ENCODE measurements at places on chromosomes 11 and 22.
A peak's percentile ranks its signal among the peaks of the same experiment; 100 is the strongest.

- DNase-seq, result no peak
Measured at GRCh38 chr22:49149721-49150608, 677.7 kb downstream of the BRD1 start.

- no peak for DNase-seq
Measured at GRCh38 chr11:27204529-27204928, 158.5 kb downstream of the CCDC34 start.

DNA sequence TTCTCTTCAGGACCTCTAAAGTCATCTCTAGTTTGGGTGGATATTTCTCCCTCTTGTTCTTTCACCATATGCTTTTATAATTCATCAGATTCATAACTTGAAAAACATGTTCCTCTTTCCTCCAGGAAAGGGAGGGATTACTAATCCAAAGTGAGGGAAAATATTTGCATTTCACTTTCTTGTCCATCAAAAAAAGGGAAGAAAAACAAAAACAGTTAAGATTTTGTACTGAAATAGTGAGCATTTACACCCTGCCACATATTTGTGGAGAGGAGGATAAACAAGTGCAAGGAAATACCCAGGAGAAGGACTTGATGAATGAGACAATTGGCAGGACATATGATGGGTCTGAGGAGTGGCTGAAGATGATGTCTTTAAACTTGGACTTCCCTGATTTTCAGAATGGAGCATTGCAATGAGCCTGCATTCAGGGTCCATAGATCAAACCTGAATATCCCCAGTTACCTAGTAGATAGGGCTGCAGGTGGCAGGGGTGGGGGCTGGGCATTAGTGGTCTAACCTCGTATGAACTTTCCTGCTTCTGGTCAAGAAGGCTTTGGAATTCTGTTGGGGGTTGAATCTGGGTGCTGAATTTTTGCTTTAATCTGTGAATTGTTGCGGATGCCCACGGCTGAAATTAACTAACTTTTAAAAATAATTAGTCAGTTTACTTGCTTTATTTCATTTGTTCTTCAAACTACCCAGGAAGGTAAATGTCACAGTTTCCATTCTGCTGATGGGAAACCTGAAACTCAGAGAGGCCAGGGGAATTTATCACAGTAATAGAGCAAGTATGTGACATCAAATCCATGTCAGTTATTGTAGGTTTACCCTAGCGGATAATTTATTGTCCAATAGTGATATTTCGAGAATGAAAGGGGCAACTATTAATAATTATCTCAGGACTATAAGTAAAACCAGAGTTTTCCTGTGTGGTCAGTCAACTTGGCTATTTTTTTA, 36.9 kb upstream of the TMEM123 start:
- no peak for DNase-seq

GRCh38 chr11:124740277-124740882, 638 bp downstream of the NRGN start:
- DNase-seq, result peak; percentile 52

- DNase-seq, result no peak
Measured at GRCh38 chr11:70532066-70532440, 133.7 kb downstream of the CTTN start.

GRCh38 chr22:23520863-23521440, 59.1 kb downstream of the IGLL1 start:
- DNase-seq, result no peak

- DNase-seq, result no peak
Measured at GRCh38 chr11:92272651-92273050, 48.0 kb downstream of the FAT3 start.

- no peak for DNase-seq
Measured at GRCh38 chr11:30254307-30255298, 23.8 kb downstream of the FSHB start.

- no peak for DNase-seq
Measured at GRCh38 chr22:19820880-19821522, 33.7 kb downstream of the GNB1L start.

DNA sequence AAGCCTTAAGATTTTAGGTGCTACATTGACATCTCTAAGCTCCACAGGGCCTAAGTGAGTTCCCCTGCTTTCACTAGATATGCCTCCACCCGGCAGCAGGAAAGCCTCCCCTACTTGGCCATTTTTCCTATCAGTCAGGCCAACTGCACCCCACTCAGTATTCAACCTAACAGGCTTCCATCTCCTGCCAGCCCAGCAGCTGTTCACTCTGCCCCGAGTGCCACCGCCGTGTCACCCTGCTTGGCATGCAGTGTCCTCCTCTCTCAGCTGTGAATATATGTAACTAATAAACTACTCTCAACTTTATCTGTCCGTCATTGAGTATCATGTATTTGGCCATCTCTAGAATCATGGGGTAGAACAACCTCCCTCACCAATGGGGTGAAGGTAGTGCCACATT, 9.0 kb upstream of the OR6M1 start:
- DNase-seq, result no peak

DNA sequence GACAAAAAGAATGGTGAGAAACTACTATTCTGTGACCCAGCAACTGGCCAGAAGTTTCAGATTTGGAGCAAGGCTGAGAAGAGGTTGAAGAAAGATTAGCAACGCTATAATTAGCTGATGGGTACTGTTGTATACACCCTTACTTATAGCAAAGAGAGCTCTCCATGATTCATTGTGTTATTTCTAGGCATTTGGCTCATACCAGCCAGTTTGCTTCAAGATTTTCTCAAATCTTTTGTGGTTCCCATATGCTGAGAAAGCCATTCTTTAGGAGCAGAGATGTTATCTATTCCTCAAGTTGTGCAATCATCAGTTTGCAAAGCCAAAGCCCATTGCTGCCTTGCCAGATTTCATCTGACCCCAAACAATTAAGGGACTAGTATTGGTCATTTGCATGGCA, 179.4 kb downstream of the ETS1 start:
- no peak for DNase-seq

DNA sequence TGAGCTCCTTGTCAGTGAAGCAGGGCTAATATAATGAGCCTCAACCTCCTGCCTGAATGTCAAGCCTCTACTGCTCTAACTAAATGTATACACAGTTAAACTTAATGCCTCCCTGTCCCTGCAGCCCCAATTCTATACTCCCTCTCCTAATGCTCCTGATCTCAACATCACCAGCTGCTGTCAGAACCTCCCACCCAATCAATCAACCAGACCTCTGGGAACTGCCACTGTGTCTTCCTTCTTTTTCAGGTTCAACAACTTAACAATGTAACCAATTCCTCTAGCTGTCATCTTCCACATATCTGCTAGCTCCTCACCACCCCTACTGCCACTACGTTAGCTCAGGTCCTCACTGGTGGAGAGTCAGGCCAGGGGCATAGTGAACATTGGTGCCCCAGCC, 339.8 kb upstream of the NARS2 start:
- no peak for DNase-seq

- DNase-seq, result peak; percentile 2
Measured at GRCh38 chr22:24208012-24208749, 26.9 kb downstream of the SUSD2 start.

- DNase-seq, result no peak
Measured at GRCh38 chr11:2844116-2844842, 41.3 kb downstream of the CDKN1C start.

- DNase-seq, result no peak
Measured at GRCh38 chr11:64249563-64250414, 1.5 kb upstream of the PLCB3 start.

DNA sequence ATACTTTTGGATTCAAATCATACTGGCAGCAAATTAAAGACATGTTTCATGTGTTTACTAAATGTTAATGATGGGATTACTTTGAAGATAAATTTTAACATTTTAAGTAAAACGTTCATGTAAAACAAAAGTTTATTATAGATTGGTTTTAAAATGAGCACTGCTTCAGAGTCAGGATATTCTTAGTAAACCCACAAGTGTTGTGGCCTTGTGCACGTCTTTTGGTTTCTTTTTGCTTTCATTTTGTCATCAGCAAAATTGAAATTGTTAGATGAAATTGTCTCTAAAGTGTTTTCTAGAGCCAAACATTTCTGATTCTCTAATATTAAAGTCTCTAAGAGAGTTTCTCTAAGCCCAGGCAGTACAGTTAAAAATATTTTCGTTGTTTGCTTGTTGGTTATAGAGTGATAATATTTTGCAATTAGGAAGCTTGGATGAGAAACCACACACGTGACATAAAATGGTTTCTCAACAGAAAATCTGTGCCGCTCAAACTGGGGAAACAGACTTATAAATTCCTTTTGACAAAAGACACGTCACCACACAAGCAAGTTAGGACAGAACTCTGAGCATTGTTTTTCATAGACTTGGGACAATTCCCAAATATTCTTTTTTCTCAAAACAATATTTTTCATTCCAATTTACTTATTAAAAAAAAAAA, 164.4 kb downstream of the TEAD1 start:
- DNase-seq, result no peak

DNA sequence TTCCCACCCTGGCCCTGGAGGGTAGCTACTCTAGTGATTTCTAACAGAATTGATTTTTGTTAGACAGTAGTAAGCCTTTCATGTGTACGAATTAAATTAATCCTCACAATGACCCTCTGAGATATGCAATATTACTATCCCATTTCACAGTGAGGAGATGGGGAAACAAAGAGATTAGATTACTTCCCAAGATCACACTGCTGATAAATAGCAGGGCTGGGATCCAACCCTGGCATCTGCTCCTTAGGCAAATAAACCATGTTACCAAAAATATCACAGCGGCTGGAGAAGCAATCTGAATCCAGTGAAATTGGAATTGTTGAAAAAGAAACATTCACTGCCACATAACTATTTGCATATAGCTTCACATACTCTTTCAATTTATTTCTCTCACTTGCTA, 12.8 kb upstream of the CAVIN3 start:
- no peak for DNase-seq

GRCh38 chr11:107953446-107953845, 25.2 kb downstream of the RAB39A start:
- no peak for DNase-seq

GRCh38 chr11:116510886-116511650, 261.7 kb downstream of the BUD13 start:
- no peak for DNase-seq

- DNase-seq, result no peak
Measured at GRCh38 chr11:111977146-111978027, 40.2 kb downstream of the DIXDC1 start.

- peak; percentile 80 for DNase-seq
Measured at GRCh38 chr11:102341844-102342318, 5.1 kb upstream of the BIRC2 start.

DNA sequence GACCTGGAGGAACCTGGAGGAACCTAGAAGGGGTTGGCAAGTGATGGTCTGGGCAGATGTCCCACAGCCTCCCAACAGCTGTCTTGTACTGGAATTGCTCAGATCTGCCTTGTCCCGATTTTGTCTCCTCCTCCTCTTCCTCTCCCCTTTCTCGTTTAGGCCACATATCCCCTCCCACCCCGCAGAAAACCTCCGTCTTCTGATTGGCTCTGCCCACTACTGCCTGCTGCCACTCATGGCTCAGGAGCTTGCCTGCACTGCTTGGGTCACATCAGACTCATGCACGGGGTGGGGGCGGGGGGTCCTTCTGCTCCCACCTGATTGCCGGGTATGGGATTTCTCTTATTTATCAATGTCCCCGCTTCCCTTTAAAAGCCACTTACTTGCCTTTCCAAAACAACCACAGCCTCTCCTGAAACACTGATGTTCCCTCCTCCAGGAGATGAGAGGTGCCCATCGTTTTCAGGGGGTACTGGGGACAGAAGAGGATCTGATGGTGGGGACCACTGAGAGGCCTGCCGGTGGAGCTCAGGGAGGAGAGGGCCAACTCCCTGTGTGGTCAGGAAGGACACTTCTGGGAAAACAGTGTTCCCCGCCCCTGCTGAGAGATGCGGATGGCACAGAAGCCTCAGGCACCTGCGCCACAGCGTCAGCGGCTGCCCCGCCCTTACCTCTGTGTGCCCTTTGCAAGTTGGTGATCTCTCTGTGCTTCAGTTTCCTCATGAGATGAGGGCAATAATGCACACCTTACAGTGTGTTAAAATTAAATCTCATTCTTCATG, 14.7 kb downstream of the TOM1 start:
- DNase-seq, result no peak

DNA sequence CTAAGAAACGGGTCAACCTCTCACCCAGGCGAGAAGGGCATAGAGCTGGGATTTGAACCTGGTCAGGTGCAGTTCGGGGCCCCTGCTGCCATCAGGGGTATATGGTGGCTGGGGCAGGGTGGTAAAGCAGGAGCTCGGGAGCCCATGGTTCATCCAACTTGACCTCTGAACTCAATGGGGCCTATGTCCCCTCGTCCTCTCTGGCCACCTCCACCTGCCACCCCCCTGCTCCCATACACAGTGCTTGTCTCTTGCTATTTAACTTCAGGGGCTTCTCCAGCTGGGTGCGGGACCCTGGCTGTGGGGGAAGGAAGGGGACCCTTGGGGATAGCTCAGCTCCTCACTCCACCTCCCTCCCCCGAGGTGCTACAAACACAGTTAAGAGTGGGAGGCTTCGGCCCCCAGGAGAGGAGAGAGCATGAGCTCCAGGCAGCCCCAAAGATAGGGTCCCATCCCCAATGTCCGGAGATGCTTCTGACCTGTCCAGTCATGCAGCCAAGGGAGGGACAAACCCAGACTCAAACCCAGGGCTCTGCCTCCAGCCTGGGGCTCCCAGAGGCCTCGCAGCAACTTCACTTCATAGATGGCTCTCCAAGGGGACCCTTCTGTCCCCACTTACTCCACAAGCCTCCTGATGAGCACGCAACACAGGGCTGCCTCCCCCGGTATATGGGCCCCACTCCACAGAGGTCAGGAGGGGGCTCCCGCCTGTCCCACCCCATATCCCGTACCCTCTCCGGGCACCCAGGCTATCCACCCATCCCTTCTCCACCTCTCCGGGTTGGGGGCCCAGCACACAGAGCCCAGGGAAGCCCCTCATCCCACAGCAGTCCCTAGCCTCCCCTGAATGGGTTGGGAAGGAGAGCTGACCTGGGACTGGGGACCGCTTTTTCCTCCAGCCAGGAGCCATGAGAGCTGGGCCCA, 712 bp downstream of the IL2RB start:
- no peak for DNase-seq

- no peak for DNase-seq
Measured at GRCh38 chr22:30578481-30578880, 4.0 kb upstream of the GAL3ST1 start.

- peak; percentile 24 for DNase-seq
Measured at GRCh38 chr11:30196400-30197206, 34.2 kb upstream of the FSHB start.

DNA sequence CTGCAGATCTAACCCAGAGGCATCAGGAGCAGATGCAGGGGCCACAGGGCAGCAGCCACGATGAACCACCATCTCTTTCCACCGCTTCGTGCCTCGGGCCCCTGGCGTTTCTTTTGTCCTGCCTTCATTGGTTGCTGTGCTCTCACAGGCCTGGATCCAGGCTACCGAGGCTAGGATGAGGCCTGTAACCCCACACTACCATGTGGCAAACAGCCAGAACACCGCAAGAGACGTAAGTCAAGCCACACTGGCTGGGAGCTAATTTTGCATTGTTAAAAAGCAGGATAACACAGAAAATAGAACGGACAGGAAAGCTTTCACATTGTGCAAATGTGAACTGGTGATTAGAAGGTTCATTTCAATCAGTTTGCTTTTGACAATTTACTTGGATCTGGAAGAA, 15.7 kb upstream of the ARFGAP3 start:
- DNase-seq, result no peak

GRCh38 chr11:73651661-73652045, 5.3 kb downstream of the PLEKHB1 start:
- DNase-seq, result no peak

- no peak for DNase-seq
Measured at GRCh38 chr11:79182794-79183193, 258.0 kb downstream of the TENM4 start.

GRCh38 chr11:10289765-10290380, 4.1 kb downstream of the SBF2 start:
- DNase-seq, result no peak

- no peak for DNase-seq
Measured at GRCh38 chr11:2549876-2550605, 105.2 kb downstream of the KCNQ1 start.

Data from CD4-positive, alpha-beta T cell treated with Interleukin-15 for 4 hours (primary cell).